ENCODE measurements at places on chromosomes 5 and 9.
A peak's percentile ranks its signal among the peaks of the same experiment; 100 is the strongest.

GRCh38 chr5:171865471-171865870 is 79.9 kb downstream of the SMIM23 start:
- DNase-seq = no peak

GRCh38 chr5:179118338-179118737 is 58.2 kb downstream of the ZNF354C start:
- DNase-seq = no peak

DNA sequence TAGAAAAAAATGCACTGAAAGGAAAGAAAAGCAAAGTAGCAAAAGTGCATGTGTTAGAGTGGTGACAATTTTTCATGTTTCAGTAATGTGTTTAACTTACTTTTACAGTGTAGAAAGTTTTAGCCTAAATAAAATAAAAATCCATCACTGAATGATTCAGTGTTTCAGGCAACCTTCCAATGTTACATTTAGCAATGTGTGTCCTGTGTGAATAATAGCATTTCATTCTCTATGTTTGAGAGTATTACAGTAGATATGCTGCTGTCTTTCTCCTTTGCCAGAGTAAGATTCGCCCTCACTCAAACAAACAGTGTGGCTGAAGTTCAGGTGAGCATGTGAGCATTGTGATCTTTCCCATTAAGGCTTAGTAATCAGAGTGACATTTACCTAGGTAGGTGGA is 171.1 kb downstream of the TARS1 start:
- DNase-seq = no peak

- DNase-seq = no peak
These were observed 10.5 kb upstream of the MRNIP start for GRCh38 chr5:179869101-179869500.

DNA sequence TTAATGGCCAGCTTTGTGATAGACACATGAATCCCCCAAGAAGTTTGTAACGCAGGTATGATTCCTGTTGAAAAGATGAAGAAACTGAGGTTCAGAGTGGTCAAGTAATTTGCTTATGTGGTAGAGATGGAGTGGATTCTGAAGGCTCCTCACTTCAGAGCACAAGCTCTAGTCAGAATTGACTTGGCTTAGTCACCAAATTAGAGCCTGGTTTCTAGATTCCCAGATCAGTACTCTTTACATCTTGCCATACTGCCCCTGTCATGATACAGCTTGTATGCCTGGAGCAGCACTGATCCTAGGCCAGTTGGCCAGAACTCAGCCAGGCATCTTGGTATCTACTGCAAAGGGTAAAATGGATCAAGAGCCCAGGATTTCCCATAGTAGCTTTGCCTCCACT is 284.4 kb upstream of the RFX3 start:
- no peak for DNase-seq

- no peak for DNase-seq
These were observed 1228.0 kb upstream of the C9orf72 start for GRCh38 chr9:28801144-28801799.

DNA sequence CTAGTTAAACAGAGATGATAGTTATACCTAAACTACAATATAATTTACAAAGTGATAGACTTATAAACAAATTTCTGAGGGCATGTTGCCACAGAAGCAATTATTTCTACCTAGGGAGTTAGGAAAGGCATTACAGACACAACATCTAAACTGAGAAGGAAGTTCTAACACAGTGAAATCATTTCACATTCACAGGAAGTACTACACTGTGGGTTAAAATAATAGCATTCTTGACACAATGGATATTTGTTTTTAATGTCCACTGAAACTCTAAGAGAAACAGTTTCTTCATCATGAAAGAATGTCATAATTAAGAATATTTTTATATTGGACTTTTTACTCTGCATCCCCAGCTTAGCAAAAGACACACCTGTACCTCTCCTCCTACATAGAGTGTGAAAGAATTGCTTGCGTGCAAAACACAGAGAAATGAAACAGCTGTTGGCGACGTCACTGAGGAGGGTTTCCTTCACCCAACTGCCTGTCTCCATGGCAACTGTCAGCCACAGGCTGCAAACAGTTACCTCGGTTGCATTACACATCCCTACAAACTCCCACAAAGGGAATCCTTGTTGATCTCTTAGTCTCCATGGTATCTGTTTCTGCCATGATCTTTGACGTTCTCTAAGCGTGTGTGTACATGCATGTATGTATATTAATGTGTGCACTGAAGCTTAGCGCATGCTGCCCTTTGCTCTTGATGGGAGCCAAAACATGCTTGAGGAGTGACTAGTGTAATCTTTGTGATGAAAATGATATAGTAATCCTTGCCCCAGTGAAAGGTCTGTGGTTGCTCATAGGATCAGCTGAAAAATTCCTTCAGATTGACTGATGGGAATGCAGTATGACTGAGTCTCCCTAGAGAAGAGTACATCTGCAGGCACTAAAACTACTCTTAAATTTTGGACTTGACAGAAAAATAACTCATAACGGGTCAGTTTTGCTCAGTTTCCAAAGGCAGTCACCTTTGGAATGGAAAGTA is 168.5 kb downstream of the ACTL7B start:
- DNase-seq = no peak

- DNase-seq = no peak
These were observed 318.6 kb downstream of the ARHGEF28 start for GRCh38 chr5:73944581-73944980.

- DNase-seq = no peak
These were observed 93.0 kb upstream of the MPDZ start for GRCh38 chr9:13372510-13372909.

DNA sequence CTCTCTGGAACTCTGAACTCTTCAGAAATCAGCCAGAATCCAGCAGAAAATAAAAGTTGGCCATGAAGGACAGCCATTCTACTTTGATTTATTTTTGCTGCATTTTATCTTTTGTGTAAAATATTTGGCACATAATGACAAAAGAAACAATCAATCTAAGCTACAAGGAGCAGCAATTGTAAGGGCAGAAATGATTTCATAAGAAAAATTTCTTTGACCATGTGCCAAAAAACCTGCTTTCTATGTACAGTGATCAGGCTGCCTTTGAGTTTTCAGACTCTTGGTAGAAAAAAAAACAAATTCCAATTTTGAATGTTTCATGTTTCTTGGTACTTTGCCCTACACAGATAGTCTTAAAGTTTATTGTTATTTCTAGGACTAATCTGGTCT is 69.8 kb upstream of the SLC1A3 start:
- DNase-seq = no peak

GRCh38 chr9:2017331-2018161 is 2.4 kb downstream of the SMARCA2 start:
- peak; percentile 88 for DNase-seq
